ENCODE measurements at places on chromosomes 1 and 21. TPM values are rescaled to one million over a fixed set of nuclear protein-coding genes. Genes with fewer than 3 reads are reported as not detected.

The ASPM gene
- total RNA-seq, result 17.7 TPM

The KCNA3 gene
- 0.45 TPM for total RNA-seq

The C1orf115 gene
- 1.8 TPM for total RNA-seq

The TDRD10 gene
- total RNA-seq, result 0.31 TPM

The LYSMD1 gene
- total RNA-seq, result 11.4 TPM

DNA sequence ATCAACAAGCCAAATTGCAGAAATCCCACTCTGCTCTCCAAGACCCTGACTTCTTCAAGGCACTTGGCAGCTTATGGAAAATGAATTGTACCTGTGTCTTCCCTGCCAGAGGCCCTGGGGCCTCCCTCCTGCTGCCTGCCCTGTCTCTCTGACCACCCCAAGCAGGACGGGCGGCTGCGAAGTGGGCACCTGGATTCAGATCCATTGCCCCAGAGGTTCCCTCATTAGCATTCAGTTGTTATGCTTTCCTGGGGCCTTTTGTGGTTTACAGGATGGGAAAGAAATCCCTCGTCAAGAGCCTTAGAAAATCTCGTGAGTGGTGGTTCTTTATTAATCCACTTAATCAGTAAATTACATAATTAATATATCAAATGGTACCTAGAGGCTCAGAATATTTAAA lies 179.3 kb downstream of the TNR start:
- H3K36me3 ChIP-seq, result no peaks in the 10 kb centered on the region
- no peak overlapping the region for H3K27ac ChIP-seq
- peaks cover 6% of the 10 kb centered on the region for H3K4me1 ChIP-seq
- no peak overlapping the region for H3K4me3 ChIP-seq
- no peak for DNase-seq

- no peak overlapping the region for H3K27ac ChIP-seq
- H3K27me3 ChIP-seq, result no peaks in the 10 kb centered on the region
- no peak for DNase-seq
These were observed 1.2 kb upstream of the ATP13A2 start for GRCh38 chr1:17012775-17013490.

- H3K27me3 ChIP-seq, result peaks cover 2% of the 10 kb centered on the region
- H3K4me3 ChIP-seq, result no peak overlapping the region
- H3K36me3 ChIP-seq, result no peaks in the 10 kb centered on the region
- no peaks in the 10 kb centered on the region for H3K4me1 ChIP-seq
- no peak for DNase-seq
These were observed 4.4 kb downstream of the F13B start for GRCh38 chr1:197062692-197063091.

- peaks cover 30% of the 10 kb centered on the region for H3K4me1 ChIP-seq
- peaks cover 2% of the 10 kb centered on the region for H3K36me3 ChIP-seq
- no peaks in the 10 kb centered on the region for H3K27me3 ChIP-seq
- peak overlapping the region; percentile 9 for H3K4me3 ChIP-seq
- DNase-seq, result no peak
- peak overlapping the region; percentile 89 for H3K27ac ChIP-seq
These were observed 19.9 kb downstream of the CLDN17 start for GRCh38 chr21:30146558-30147282.

DNA sequence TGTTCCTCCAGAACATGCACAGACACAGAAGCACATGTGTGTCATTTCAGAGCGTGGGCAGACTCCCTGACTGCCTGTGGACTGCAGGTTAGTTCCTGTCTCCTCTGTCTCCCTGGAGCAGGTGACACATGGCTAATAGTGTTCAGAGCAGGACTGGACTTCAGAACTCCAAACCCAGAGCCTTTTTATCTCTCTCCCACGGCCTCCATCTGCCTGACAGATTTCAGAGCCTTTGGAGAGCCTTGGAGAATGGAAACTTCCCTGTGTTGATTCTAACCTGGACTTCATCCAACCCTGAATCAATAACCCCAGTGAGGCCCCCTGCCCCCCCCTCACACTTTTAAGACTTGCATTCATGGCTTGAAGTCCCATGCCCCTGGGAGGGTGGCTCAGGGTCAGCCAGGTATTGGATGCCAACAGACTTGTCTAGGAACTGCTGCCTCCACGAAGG lies 44.4 kb downstream of the C1orf198 start:
- H3K27me3 ChIP-seq, result no peaks in the 10 kb centered on the region
- peaks cover 2% of the 10 kb centered on the region for H3K36me3 ChIP-seq
- DNase-seq, result no peak
- H3K27ac ChIP-seq, result no peak overlapping the region
- no peak overlapping the region for H3K4me3 ChIP-seq
- peaks cover 26% of the 10 kb centered on the region for H3K4me1 ChIP-seq

DNA sequence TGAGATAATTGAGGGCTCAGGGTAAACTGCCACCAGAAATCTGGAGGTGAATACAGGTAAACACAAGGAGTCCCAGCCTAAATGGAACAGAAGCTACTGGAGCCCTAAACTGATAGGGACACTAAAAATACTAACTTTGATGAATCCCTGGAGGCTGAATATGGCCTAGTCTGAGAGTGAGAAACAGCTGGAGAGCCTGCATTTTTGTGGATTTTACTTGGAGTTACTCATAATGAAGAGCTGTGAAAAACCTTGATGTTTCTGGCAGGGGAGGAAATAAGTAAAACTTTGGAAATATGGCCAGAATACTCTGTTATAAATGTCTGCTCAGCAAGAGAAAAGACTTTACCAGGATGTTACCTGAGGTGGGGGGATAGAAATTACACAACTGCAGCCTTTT lies 164.4 kb downstream of the LIPI start:
- H3K27ac ChIP-seq, result no peak overlapping the region
- no peaks in the 10 kb centered on the region for H3K27me3 ChIP-seq
- no peaks in the 10 kb centered on the region for H3K4me1 ChIP-seq

DNA sequence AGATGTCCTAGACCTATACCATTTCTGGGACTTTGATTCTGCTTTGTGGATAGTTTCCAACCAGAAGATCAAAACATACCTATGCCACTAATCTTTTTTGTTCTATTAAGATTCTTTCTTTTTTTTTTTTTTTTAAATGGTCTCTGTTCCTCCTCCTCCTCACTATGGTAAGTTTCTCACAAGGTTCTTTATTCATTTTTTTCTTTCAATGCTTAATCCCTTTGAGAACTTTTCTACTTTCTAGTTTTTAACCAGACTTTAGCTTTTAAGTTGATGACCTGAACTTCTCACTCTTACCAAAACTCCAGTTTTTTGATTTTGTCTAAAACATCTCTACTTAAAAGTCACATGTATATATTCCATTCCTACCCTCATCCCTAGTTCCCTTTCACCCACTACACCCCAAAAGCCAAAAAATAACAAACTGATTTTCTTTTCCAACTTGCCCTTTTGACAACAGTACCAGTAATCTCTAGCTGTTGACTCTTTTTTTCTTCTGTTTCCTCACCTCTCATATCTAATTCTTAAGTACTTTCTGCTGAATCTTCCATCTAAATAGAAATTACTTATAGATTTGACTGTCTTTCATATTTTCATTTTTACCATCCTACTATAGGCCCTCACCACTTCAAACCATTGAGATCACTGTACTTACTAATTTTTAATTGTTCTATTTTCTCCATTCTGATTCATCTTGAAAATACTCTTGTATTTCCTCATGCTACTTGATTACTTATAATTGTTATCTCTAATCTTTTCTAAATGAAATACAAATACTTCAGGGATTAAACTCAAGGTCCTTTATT lies 6.1 kb downstream of the CEPT1 start:
- no peak for DNase-seq
- H3K27me3 ChIP-seq, result no peaks in the 10 kb centered on the region
- H3K27ac ChIP-seq, result no peak overlapping the region
- peaks cover 11% of the 10 kb centered on the region for H3K4me1 ChIP-seq
- H3K36me3 ChIP-seq, result peaks cover 10% of the 10 kb centered on the region

DNA sequence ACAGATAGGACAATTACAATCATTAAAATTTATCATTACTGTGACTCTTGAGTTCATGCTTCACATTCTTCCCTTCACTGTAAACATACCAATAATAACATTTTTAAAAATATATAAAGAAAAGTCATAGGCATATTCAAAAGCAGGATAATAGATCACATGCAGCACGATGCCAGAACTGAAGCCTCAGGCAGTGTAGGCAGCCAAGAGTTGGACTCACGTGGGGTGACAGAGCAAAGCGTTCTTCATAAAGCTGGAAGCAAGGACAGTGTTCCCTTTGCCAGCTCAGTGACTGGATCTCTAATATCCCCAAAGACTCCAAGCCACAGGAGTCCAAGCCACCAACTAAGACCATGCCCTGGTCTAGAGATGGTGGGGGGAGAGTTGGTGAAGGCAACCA lies 77.7 kb downstream of the ODF2L start:
- no peaks in the 10 kb centered on the region for H3K36me3 ChIP-seq
- peaks cover 2% of the 10 kb centered on the region for H3K27me3 ChIP-seq
- H3K4me1 ChIP-seq, result no peaks in the 10 kb centered on the region
- no peak for DNase-seq
- no peak overlapping the region for H3K4me3 ChIP-seq

DNA sequence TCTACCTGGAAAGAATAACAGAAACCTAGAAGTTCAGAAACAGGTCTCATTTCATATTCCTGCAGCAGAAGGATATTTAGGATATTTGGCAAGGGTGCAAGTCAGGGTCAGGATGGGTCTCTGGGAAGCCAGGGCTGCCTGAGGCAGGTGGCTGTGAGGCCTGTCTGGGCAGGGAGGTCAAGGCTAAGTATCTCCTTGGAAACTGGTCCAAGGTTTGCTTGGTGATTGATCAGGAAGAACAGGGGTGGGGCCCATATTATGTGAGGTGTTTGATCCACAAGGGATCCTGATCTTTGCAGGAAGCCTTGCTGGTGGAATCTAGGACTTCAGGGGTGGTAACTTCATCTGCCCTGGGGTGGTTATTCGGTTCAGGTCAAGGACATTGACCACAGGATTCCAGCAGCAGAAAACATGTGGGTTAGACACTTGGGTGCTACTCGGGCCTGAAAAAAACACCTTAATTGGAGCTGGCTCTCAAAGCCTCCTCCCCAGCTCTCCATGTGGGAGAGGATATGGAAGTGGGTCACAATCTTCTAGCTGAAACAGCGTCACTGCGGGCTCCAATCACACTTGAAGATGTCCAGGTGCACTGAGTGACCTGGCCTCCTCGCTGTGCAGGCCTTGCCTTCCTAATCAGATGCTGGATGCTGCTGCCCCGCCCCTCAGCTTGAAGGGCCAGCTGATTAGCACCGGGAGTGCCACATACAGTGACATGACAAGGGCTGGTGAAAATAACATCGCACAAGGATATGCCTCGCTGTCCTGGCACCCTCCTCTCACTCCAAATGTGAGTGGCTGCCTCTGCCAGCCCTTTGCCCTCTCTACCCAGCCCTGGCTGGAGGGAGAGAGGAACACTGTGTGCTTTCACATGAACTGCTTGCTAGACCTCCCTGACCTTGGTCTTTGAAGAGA lies 8.7 kb downstream of the CTNNBIP1 start:
- H3K4me3 ChIP-seq, result no peak overlapping the region
- H3K27ac ChIP-seq, result peak overlapping the region; percentile 89
- peaks cover 13% of the 10 kb centered on the region for H3K4me1 ChIP-seq
- no peak for DNase-seq
- no peaks in the 10 kb centered on the region for H3K36me3 ChIP-seq

GRCh38 chr1:174812016-174812415 lies 187.7 kb upstream of the CACYBP start:
- no peak for DNase-seq
- no peaks in the 10 kb centered on the region for H3K27me3 ChIP-seq
- no peak overlapping the region for H3K4me3 ChIP-seq
- H3K27ac ChIP-seq, result no peak overlapping the region

- DNase-seq, result no peak
- no peak overlapping the region for H3K4me3 ChIP-seq
- H3K27ac ChIP-seq, result no peak overlapping the region
- H3K36me3 ChIP-seq, result no peaks in the 10 kb centered on the region
These were observed 22.4 kb downstream of the EDN2 start for GRCh38 chr1:41461790-41462679.

- peaks cover 16% of the 10 kb centered on the region for H3K27me3 ChIP-seq
- DNase-seq, result no peak
- no peak overlapping the region for H3K27ac ChIP-seq
- H3K4me1 ChIP-seq, result no peaks in the 10 kb centered on the region
- H3K36me3 ChIP-seq, result no peaks in the 10 kb centered on the region
These were observed 221.9 kb downstream of the GIPC2 start for GRCh38 chr1:78267513-78268218.

DNA sequence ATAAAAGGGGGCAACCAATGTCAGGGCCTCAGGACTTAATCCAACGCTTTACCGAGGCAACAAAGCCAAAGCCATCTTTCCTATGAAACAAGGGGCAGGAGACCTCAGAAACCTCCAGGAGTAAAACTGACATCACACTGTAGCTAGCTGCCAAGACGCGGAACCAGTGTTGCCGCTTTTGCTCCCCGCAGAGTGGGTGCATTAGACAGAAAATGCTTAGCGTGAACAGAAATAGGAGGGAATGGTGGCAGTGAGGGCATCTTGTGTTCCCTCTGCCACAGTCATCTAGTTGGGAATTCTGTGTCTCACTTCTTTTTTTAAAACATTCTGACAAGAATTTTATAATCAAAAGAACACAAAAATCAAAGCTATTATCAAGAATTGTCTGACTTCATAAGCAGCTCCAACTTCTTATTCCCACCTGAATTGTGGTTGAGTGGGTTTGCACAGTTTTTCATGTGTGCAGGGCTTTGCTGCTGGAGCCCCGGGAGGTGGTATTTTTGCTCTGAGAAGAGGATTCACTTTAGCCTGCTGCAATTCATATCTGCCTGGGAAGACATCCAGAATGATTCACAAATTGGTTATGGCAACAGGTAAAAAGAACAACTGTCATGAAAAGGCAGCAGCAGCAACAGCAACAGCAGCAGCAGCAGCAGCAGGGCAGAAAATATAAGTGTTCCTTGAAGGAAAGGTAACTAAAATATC lies 82.2 kb upstream of the DIRAS3 start:
- DNase-seq, result no peak
- H3K27ac ChIP-seq, result no peak overlapping the region
- H3K4me1 ChIP-seq, result peaks cover 4% of the 10 kb centered on the region
- H3K36me3 ChIP-seq, result peaks cover 61% of the 10 kb centered on the region
- no peaks in the 10 kb centered on the region for H3K27me3 ChIP-seq

Data from mesothelial cell of epicardium (in vitro differentiated cells).